ENCODE measurements at places on chromosomes 2 and 18.

- DNase-seq: no peak
Measured at GRCh38 chr2:42851186-42851585, 58.8 kb upstream of the HAAO start.

- no peak for DNase-seq
Measured at GRCh38 chr2:29576231-29576630, 345.2 kb downstream of the ALK start.

DNA sequence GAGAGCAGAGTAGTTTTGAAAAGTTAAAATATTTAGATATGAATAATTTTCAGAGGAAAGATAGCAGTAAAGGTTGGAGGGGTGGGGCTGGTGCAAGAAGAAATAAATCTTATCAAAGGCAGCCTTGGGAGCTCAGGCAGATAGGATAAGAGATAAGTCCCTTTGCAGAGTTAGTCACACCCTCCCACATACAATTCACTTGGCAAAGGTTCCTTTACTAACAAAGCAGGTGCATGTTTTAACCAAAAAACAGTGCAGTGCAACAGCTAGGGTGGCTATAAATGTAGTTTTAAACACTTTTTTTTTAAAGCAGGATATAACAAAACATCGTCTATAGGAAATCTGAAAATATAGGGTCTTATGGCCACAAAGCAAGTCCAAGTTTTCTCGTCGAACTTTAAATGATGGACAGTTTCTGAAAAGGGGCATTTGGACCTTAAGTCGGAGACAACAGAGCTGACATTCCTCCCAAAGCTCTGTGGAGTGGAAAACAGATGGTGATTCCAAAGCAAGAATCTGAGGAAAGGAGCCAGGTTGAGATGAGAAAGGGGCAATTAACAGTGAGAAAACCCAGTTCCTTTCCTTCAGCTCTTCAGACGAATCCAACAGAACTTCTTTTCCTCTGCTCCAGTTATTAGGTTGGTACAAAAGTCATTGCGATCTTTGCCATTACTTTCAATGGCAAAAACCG, 53.0 kb downstream of the EPHA4 start:
- DNase-seq: peak; percentile 3

GRCh38 chr18:59446012-59446411, 86.9 kb upstream of the LMAN1 start:
- DNase-seq: no peak

DNA sequence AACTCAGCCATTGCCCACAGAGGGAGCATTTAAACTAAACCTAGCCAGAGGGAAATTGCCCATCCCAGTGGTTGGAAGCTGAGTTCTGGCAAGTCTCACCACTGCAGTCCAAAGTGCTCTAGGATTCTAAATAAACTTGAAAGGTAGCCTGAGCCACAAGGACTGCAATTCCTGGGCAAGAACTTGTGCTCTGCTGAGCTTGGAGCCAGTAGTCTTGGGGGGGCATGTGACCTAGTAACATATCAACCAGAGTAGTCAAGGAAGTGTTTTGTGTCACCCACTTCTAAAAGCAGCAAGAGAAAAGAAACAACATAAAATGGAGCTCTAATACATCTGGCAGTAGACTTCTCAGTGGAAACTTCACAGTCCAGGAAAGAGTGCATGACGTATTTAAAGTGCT, 167.0 kb downstream of the PTH2R start:
- no peak for DNase-seq

DNA sequence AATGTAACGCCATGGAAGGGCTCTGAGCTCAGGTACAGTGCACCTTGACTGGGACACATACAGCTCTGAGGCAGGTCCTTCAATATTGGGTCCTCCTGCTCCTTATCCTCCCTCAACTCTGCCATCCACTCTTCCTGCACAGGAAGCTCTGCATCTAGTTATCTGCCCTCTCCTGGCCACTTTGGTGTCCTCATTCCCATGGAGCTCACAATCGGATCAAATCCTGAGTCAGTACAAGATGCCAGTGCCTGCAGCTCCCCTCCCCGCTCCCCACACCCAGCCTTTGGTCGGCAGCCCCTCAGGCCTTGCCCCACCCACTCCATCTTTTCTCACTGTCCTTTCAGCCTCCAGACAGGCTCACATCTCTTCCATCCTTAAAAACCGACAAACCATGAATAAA, 58.0 kb downstream of the LRRFIP1 start:
- DNase-seq: no peak

GRCh38 chr2:121075006-121075551, 209.9 kb downstream of the TFCP2L1 start:
- no peak for DNase-seq

DNA sequence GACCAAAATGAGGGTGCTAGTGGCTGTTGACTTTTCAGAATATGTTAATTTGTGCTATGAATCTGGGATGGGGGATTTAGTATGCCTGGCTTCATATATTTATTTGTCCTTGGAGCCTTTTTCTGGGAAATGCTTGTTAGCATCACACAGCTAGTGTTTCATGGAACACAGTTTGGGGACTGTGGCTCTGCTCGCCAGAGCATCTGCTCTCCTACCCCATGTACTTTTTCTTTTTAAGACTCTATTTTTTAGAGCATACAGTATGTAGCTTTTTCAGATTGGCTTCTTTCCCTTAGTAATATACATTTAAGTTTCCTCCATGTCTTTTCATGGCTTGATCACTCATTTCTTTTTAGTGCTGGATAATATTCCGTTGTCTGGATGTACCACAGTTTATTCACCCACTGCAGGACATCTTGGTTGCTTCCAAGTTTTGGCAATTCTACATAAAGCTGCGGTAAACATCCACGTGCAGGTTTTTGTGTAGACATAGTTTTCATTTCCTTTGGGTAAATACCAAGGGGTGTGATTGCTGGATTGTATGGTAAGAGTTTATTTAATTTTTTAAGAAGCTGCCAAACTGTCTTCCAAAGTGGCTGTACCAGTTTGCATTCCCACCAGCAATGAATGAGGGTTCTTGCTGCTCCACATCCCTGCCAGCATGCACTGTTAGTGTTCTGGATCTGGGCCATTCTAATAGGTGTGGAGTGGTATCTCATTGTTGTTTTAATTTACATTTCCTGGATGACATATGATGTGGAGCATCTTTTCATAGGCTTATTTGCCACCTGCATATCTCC, 44.1 kb downstream of the EFR3B start:
- DNase-seq: no peak

- DNase-seq: no peak
Measured at GRCh38 chr2:105597806-105598803, 146.6 kb upstream of the NCK2 start.

GRCh38 chr2:140786585-140786984, 1344.2 kb downstream of the LRP1B start:
- DNase-seq: no peak

GRCh38 chr18:46546111-46546640, 110.8 kb downstream of the LOXHD1 start:
- DNase-seq: no peak

- no peak for DNase-seq
Measured at GRCh38 chr2:235804676-235805075, 310.8 kb downstream of the AGAP1 start.

DNA sequence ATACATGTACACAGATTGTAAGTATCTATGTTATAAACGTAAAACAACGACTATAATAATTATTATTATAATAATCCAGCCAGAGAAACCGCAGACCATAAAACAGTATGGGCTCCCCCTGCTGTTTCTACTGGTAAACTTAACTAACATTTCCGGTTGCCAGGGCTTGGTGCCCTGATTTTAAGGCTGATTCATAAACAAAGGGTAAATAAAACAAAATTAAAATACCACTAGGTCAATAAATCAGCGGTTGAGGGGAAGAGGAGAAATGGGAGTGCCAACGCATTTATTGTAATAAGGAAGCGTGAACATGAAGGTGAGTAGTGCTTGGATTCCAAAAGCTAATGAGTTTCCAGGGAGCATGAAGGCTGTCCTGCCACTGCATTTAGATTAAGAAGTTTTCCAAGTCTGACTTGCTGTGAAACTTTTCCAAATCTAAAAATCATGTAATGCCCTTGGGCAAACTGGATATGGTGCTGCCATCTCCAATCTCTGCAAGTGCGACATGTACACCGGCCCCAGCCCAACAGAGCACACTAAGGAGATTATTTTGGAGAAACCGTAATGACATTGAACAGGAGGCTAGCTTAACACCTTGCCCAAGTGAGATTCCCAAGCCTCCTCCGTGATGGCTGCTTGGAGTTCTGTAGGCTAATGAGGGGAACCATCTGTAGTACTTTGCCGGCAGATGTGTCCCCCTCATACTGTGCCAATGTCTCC, 50.7 kb upstream of the HNRNPA3 start:
- DNase-seq: peak; percentile 22

- DNase-seq: no peak
Measured at GRCh38 chr2:68727683-68728375, 6.8 kb upstream of the ARHGAP25 start.

DNA sequence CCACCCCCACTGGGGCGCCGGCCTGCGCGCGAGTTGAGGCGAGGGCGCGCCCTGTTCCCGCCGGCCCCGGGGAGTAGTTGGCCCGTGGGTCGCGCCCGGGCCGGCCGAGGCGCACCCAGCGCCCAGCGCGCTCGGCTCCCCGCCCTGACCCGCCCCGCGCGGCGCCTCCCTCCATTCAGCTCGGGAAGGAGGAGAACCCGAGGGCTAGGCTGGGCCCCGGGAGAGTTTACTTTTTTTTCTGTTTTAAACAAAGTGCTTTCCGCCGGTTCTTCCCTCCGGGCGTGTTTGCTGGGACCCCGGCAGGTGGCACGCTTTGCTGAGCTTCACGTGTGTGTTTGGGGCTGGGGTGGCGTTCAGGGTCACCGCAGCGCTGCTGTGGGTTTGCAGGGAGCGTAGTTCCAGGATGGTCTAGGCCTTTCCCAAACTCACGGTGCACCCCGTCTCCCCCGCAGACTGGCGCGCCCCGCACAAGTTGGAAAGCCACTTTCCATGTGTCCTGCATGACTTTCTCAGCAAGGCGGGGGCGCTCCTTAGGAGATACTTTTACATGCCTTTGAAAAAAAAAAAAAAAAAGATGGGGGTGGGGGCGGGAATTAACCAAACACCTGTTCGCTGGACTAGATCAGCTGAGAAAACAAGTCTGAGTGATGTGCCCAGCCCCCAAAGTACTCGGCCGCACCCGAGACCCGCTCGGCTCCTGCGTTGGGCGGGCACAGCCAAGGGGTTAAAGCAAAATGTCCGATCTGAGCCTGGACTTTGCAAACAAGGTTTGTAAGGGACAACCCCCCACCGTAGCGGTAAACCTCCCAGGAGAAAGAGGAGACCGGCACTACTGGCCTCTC, 825 bp downstream of the ITGA6 start:
- peak; percentile 67 for DNase-seq

GRCh38 chr2:182048621-182049020, 63.0 kb downstream of the PPP1R1C start:
- DNase-seq: no peak

- DNase-seq: no peak
Measured at GRCh38 chr2:174635776-174636404, 38.3 kb upstream of the WIPF1 start.

DNA sequence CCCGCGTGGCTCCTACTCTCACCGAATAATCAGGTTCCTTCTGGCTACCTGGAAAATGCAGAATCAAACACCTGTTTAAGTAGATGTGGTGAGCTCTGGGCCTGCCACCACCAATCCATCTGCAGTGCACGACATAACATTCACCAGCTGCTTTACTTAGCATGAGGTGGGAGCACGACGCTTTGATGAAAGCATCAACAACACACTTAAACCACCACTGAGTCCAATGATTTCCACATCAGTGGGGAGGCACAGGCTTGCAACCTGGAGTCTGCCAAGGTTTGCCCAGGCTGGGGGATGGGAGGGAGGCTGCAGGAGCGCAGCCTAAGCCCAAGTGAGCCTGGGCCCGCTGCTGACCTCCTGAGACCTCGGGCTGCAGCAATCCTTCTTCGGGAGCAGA, 415.5 kb downstream of the MEIS1 start:
- no peak for DNase-seq

DNA sequence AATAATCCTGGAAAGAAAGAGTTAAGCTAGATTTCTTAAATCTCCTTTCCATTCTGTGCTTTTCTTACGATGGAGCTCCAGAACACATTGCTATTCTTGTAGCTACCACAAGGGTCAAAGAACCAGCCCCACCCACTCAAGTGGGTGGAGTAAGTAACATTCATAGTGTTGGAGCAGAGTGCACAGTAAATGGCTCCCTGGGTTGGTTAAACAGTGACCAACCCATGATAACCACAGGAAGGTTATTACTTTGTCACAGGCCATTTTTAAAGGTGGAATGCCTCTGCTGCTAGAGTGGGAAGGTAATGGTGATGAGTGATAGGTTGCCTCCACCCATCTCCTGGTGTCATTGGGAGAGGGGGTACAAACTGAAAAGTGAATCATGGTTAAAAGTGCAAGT, 13.9 kb downstream of the ARPC2 start:
- DNase-seq: peak; percentile 12

DNA sequence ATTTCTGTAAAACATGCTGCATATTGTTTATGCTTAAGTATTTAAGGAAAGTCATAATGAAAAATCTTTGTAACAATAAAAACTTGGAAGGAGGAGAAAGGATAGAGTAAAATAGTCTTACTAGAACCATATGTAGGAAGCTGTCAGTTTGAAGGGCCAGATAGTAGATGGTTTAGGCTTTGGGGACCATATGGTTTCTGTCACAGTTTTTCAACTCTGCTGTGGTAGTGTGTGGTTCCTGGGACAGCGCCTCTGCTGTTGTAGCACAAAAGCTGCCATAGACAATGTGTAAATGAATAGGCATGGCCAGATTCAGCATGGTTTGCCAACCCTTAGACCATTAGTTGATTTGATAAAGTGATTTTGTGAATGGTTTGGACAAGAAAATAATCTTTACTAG, 75.5 kb downstream of the SLC39A10 start:
- no peak for DNase-seq

GRCh38 chr2:118078734-118079133, 9.5 kb upstream of the INSIG2 start:
- no peak for DNase-seq

All from activated CD4-positive, alpha-beta T cell treated with anti-CD3 and anti-CD28 coated beads for 4 hours (primary cell).